Left renal pelvis (tissue), 4 donors: ENCODE measurements at places on chromosomes 5 and 9.

DNA sequence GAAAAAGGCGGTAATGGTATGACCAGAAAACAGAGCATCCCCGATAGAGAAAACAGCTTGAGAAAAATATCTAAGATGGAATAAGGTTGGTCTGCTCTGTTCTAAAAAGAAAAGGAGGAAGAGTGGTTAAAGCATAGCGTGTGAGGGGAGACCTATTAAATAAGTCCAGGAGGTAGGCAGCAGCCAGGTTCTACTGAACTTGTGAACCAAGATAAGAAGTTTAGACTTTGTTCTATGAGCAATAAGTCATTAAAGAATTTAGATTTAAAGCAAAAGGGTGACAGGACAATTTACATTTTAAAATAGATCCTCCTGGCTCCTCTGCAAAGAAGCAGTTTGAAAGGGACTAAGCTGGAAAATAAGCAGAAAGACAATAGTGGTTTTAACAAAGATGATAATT is 81.3 kb upstream of the COX7C start:
- DNase-seq: no peak

DNA sequence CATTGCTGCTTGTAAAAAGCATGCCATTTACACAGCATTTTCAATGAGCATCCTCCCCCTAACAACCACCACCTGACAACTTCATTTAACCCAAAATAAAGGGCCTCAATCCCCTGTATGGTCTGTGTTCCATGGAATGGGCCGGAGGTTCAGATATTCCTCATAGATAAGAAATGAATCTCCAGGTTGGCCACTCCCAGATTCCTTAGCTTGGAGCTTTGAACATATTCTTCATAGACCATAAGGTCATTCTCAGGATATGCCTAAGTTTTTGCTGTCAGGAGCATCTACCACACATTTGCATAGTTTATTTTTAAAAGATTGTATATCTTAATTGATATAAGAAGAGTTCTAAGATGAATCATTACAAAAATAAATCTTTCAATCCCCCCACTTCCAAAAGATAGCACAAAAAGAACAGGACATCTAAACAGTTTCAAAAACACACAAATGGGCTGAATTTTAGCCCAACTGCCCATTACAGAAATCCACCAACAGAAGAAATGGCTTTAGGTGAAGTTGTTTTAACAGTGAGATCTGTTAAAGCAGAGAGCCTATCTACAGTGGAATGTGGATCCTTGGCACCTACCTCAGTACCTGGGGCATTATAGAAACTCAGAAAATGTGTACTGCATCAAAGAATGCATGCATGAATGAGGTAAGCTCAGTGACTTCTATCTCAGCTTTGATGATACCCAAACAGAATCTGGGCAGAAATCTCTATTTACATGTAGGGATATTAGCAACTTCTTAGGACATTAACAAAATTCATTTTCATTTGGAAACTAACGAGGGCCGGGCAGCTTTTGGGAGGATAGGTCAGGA is 179.8 kb downstream of the SEC61B start:
- DNase-seq: no peak

DNA sequence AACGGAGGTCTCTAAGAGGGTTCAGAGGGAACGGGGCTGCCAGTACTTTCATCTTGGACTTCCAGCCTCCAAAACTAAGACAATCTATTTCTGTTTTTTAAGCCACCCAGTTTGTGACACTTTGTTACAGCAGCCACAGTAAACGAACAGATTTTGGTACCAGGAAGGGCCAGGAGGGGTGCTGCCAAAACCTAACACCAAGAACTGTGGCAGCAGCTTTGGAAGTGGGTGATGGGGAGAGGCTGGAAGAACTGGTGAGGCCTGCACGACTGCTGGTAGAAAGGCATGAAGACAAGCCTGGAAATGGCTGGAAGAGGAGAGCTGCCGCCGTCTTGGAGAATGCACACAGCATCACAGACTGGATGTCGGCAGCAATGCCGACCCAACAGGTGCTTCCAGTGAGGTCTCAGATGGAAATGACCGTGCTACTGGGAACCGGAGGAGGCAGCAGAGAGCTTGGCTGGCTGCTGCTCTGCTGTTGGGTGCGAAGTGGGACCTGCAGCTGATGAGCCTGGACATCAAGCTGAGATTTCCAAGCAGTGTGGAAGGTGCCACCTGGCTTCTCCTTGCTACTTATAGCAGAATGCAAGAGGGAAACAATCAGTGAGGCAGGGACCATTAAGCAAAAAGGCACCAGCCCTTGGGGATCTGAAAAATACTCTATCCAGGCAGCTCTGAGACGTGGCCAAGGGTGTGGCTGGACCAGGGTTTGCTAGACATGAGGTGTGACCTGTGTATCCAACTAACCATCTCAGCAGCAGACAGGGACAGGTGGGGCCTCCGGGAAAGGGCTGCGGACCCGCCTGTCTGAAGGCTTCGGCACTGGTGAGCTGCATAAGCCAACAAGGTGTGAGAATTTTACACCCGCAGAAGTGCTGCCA is 4.7 kb upstream of the TMEM210 start:
- DNase-seq: no peak

DNA sequence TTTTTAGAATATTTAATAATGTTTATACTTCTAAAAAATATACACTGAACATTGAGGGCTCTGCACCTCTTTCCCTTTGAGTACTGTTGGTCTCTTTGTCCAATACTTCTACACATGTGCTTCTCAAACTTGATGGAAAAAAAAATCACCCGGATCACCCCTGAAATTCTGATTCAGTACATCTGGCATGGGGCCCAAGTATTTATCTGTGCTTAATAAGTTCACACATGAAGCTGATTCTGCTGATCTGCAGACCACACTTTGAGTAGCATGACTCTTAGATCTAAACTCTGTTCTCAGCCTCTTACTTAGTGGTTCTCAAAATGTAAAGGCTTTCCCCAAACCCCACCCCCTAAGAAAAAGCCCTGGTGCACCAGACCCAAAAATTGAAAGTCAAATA is 12.0 kb downstream of the RUSC2 start:
- no peak for DNase-seq

DNA sequence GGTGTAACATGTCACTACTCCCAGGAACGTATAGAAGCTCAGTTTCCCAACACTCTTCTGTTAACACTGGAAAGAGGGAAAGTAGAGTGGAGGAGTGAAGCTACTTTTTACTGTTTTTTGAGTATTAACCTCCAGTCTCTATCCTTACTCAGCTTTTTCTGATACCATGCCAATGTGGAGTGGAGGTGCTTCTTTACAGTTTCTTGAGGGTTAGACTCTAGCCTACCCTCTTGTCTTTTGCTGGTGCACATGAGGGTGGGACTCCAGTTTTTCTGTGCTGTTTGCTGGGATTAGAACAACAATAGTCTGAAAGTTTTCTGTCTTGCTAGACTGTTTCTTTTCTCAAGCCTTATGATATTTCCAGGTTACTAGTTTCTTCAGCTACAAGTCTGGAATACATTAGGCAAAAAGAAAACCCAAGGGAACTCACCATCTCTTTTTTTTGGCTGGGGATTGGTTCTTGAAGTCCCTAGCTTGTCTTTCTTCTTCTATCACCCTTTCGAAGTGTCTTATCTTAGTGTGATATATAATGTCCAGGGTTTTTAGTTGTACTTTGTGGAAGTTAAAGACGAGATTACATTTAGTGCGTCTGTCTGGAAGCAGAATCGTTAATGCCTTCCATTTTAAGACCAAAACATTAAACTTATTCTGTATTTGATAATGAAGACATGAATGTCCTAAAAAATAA is 35.9 kb downstream of the PRR16 start:
- no peak for DNase-seq

GRCh38 chr5:111447822-111448221 is 64.5 kb downstream of the STARD4 start:
- no peak for DNase-seq

GRCh38 chr5:66143473-66144073 is 527 bp upstream of the SREK1 start:
- DNase-seq: no peak
